ENCODE measurements at places on chromosomes 6 and 20.

- no peak for DNase-seq
Measured at GRCh38 chr6:33595001-33595846, 15.1 kb upstream of the BAK1 start.

GRCh38 chr20:52524861-52525260 is 333.3 kb upstream of the ZFP64 start:
- DNase-seq = no peak

- no peak for DNase-seq
Measured at GRCh38 chr6:16488813-16489212, 250.4 kb downstream of the GMPR start.

- DNase-seq = no peak
Measured at GRCh38 chr6:27241443-27241842, 6.1 kb upstream of the PRSS16 start.

DNA sequence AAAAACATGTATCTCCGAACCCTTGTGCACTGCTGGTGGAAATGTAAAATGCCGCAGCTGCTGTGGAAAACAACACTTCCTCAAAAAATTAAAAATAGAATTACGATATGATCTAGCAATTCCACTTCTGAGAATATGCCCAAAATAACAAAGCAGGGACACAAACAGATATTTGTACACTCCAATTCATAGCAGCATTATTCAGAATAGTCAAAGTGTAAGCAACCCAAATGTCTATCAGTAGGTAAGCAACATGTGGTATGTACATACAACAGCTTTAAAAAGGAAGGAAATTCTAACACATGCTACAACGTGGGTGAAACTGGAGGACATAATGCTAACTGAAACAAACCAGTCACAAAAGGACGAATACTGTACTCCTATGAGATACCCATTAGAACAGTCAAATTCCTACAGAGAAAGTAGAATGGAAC is 5.7 kb upstream of the RAB5IF start:
- DNase-seq = no peak

- DNase-seq = no peak
Measured at GRCh38 chr6:16907991-16908390, 146.7 kb upstream of the ATXN1 start.

GRCh38 chr6:169975701-169976100 is 224.3 kb downstream of the ERMARD start:
- DNase-seq = no peak

DNA sequence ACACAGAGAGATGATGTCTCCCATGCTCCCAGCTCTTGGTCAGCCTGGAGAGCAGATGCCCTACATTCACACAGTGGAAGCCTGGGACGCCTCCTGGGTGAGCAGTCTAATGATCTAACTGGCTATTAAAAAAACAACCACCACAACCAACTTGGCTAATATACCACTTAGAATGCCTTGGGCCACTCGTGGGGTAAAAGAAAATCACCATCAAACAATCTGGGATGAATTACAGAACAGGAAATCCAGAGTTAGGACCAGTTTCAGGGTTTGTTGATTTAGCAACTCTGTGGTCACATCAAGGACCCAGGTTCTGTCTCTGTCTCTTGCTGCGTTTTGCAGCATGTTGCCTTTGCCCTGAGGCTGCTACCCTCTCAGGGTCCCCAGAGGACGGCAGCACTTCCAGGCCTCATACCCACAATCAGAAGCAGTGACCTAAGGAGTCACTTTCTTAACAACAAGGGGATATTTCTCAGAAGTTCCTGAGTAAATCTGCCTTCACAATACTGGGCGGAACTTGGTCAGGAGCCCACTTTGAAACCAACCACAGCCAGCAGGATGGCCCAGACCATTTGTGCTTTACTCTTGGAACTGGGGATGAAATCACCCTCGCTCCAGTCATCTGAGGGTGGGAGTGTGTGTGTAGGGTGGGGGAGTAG is 118.7 kb downstream of the CLIC5 start:
- no peak for DNase-seq

DNA sequence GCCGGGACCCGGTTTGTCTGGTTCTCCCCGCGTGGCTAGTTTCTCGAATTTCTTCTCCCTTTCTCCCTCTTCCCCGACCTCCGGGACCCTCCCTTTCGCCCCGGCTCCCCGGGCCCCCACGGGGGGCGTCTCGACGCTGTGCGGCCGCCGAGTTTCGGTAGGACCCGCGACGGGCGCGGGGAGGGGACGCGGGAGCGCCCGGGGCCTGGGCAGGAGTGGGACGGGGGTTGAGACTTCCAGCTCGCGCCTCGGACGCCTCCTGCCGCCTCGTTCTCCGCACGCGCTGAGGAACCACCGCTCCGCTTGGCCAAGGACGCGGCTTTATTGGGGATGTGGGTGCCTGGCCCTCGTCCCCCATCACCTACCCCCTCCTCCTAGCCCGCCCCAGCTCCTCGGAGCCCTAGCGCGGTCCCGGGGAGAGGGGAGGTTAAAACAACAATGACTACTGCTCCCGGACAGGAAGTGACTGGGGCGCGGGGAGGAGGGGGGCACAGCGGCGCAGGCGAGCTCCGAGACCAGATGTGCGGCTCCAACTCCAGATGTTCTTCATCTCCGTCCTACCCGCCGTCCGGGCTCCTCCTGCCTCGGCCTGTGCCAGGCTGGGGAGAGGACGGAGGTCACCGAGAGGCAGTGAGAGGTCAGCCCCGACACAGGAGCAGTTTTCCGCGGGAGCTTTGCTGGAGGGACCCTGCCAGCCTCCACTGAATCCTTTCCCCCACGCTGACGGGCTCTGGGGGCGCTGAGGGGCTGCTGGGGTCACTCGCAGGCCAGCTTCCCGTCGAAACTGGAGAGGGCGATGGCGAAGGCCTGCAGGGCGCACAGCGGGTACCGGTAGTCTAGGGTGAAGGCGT is 917 bp upstream of the TEAD3 start:
- peak; percentile 19 for DNase-seq

DNA sequence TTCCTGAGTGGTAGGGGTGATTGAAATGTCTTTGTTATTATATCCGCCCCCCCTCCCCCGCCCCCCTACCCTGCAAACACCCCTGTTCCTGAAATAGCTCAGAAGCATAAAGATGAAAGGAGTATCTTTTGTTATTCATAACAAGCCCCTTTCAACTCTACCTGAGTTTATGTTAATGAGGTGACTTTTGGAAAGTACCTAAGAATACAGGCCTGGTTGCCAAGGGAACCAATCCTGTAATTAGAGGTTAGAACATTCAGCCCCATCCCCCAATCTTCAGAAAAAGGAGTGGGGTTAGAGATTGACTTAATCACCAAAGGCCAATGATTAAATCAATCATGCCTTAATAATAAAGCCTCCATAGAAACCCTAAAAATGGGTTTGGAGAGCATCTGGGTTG is 979.2 kb upstream of the GJE1 start:
- DNase-seq = peak; percentile 64

DNA sequence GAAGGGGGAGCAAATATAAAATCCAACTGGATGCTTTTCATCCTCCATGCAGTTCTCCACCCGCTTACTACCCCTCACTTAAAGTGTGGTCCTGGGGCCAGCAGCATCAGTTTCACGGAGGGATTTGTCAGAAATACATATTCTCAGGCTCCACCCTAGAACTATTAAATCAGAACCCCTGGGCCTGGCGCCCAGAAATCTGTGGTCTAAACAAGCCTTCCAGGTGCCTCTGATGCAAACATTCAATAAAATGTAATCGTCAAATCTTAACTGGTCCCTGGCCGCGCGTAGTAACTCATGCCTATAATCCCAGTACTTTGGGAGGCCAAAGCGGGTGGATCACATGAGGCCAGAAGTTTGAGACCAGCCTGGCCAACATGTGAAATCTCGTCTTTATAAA is 47.7 kb downstream of the ATXN1 start:
- no peak for DNase-seq

GRCh38 chr6:37262446-37263026 is 4.6 kb upstream of the TMEM217 start:
- DNase-seq = no peak

DNA sequence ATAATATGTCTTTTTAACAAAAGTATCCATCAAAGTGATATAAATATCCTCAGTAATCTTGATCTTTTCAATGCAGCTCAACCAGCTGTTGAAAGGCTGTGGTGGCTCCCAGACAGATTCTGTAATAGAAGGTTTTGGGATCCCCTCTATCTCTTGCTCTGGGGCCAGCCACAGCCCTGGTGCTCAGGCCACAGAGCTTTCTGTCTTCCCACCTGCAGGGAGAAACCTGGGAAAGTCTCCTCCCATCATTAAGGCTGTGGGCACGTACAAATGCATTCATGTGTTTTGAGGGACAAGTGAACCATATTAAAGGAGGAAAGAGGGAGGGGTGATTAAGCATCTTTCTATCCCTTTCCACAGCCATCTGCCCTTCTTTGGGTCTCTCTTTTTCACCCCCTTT is 183.1 kb downstream of the PRDM13 start:
- DNase-seq = no peak

GRCh38 chr6:27901801-27902200 is 10.4 kb downstream of the OR2B2 start:
- no peak for DNase-seq

- DNase-seq = no peak
Measured at GRCh38 chr20:37494796-37495195, 26.3 kb upstream of the NNAT start.

DNA sequence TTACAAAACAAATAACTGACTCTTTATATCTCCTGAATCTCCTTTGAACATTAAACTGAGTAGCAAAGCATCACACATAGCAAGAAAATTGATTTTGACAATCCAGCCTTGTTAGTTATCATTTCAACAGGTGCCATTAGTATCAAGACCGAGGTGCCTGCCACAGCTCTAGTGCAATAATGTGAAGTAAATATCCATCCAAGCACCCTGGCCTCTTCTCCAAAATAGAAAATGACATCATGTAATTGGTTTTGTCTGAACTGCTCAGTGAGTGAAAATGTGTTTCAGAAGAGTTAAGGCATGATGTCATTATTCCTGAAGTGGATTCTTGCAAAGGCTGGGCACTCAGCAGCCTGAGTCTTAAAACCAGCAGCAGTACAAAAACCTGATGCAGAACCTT is 341.4 kb downstream of the PLCB1 start:
- DNase-seq = no peak

DNA sequence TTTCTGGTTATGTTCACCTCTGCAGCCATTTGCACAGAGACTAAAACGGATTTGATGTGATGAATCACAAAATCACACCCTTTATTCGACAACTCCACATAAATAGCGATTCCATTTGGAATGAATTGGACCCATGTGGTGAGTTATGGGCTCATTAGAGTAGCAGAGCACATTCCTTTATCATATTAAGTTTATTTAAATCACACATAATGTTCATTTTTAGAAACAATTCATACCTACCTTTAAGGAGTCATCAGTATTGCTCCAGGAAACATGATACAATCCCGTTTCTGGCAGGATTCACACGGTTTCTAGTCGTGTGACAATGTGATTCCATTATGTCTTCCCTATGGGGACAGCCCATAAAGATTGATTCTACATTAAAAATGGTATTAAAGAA is 303.5 kb downstream of the CDH4 start:
- no peak for DNase-seq

- no peak for DNase-seq
Measured at GRCh38 chr6:26604026-26604425, 7.3 kb downstream of the ABT1 start.

GRCh38 chr6:146955570-146955969 is 248.6 kb upstream of the STXBP5 start:
- no peak for DNase-seq

- DNase-seq = no peak
Measured at GRCh38 chr20:40016392-40016791, 672.6 kb downstream of the MAFB start.

DNA sequence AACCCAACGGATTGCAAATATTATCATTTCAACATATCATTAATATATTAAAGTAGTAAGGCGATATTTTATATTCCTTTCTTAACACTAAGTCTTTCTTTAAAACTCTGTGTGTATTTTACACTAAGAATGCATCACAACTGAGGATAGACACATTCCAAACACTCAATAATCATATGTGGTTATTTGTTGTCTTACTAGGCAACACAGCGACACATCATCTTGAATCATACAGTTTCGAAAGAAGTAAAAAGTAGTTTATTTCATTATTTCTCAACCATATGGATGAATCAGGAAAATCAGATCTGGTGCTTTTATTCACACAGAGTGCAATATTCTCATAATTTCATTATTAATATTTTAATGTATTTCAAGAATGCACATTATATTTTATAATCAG is 662.4 kb downstream of the EPHA7 start:
- no peak for DNase-seq

DNA sequence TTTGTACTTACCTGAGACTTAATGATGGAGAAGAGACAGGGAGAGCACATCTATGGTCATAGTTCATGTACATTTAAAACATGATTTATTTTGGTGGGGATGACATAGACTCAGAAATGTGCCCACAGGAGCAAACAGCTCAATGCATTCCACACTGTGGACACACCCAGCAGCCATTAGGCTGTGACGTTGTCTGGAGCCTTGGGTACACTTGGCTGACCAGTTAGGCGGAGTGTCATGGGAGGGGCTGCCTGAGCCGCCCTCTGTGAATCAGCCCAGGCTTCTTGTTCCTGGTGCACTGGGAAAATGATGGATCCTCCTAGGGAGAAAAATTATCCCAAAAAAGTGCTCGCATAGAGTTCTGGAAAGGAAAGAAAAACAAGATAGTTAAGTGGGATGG is 231.0 kb upstream of the GMDS start:
- DNase-seq = no peak

GRCh38 chr6:157035546-157035945 is 258.4 kb downstream of the ARID1B start:
- no peak for DNase-seq

DNA sequence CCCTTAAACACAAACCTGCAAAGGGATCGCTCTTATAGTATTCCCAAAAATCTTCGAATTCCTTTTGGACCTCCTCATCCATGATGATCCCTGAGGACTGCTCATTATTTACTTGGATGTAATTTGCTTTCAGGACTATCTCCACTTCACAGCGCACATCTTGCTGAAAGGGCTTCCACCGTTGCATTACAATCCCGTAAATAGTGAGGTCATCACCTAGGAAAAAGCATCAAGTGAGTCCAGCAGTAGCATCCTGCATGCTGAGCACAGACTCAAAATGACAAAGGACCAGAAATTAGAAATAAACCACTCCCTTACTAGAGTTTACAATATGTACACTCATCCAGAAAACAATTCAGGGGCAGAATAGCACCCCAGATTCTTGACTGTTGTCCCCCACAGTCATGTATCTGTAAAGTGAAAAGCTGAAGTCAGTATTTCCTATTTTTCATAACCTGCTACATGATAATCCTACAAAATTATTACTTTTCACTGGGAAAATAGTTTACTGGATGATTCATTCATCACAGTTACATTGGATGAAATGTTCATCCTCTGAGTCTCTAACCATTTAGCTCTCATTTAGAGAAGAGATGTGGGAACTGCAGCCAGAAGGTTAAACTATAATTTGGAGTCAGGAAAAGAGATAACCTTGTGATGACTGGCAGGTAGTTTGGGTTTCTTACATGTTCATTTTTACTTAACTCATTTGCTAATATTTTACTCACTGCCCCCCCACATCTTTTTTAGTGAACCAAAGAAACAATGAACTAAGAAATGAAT is 17.2 kb downstream of the MCM9 start:
- DNase-seq = no peak

DNA sequence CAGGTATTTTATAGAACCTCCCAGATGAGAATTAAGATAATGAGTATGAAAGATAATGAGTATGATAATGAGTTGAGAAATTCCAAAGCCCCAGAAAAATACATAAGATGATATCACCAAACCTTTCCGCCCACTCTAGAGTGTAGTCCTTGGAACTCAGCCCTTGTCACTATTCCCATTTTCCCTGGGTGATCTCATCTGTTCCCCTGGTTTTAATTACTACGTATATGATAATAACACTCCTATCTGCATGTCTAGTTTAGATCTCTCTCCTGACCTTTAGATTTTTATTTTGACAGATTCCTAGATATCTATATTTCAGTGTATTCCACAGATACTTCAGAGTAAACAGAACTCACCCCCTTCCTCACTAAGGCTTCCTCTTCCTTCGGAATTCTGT is 51.0 kb upstream of the ASIP start:
- DNase-seq = no peak

Data from CD4-positive, alpha-beta T cell treated with Interleukin-4 for 4 hours (primary cell).